ENCODE measurements at places on chromosomes 2 and 18.

DNA sequence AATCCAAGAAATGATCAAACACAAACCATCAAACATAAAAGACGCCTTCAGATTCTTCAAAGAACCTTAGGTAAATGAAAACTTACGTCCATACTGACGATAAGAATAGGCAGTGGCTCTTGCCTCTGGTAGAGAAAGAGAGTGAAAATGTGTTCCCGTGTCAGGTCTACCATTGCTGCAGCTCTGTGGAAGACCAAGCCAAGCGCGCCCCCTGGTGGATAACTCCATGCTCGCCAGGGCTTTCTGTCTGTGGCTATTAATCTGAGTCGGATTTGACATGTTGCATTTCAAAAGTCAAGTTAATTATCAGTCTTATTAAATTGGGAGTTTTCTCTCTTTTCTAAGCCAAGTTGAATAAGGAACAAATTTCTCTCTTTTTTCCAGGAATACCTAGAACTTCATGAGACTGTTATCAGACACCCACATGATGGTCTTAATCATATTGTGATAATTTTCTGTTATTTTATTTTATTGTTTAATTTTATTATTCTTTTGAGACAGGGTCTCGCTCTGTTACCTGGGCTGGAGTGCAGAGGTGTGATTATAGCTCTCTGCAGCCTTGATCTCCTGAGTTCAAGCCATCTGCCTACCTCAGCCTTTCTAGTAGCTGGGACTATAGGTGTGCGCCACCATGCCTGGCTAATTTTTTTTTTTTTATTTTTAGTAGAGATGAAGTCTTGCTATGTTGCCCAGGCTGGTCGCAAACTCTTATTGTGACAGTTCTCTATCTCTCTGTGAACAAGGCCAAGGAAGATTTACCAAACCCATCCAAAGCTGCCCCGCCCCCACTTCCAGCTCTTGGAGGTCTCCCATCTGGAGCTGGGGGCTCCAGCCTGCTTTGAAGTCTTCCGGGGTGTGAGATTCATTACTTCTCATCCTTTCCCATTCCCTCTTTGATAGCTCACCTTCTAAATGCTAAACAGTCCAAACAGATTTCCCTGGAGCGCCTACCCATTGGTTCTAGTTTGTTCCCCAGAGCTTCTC is 15.8 kb upstream of the ZAP70 start:
- peak; percentile 47 for DNase-seq

GRCh38 chr18:10032331-10033015 is 118.7 kb downstream of the VAPA start:
- DNase-seq = no peak

DNA sequence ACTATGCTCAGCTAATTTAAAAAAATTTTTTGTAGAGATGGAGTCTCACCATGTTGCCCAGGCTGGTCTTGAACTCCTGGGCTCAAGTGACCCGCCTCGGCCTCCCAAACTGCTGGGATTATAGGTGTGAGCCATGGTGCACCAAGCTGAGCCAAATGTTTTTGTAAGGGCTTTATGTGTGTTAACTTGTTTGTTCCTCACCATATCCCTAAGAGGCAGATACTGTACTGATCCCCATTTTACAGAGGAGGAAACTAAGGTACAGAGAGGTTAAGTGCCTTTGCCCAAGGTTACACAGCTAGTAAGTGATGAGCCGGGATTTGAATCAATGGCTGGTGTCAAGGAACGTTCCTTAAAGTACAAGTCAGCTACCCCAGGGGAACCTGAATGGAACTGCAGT is 85.3 kb upstream of the KLF7 start:
- DNase-seq = no peak

- DNase-seq = no peak
Measured at GRCh38 chr2:101311696-101312017, 3.2 kb upstream of the RNF149 start.

GRCh38 chr2:9639000-9639602 is 8.3 kb upstream of the YWHAQ start:
- no peak for DNase-seq

DNA sequence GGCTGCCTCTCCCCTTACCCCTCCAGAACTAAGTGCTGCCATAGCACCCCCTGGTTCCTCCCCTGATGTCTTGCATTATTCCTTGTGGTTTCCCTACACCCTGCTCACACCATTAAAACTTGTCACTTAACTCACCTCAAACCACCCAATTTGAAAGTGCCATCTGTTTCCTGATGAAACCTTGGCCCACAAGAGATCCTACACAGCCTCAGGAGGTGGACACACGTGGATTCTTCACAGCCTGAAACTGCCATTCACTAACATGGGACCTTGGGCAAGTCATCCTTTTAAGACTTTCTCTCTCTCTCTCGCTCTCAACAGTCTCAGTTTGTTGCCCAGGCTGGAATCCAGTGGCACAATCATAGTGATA is 27.5 kb upstream of the FAM124B start:
- no peak for DNase-seq

- no peak for DNase-seq
Measured at GRCh38 chr18:63074981-63075404, 244.6 kb downstream of the BCL2 start.

- no peak for DNase-seq
Measured at GRCh38 chr2:133194362-133194655, 374.0 kb downstream of the NCKAP5 start.

DNA sequence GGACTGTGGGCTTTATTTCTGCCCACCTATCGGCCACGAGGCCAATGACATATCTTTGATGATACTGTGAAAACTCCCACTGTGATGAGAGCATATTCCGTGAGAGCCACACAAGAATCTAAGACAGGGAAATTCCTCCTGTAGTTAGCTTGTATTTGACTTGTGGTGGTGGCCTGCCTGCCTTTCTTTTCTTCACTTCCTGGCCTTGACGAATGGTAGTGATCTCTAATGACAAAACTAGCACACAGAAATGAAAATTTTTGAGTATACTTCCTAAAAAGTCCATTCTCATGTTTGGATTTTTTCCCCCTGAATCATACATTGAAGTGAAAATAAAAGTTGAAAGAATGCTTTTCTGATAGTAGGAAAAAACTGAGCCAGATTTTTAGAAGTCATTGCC is 94.4 kb downstream of the MGAT5 start:
- no peak for DNase-seq

- DNase-seq = no peak
Measured at GRCh38 chr2:53217250-53217649, 550.4 kb upstream of the CHAC2 start.

- DNase-seq = no peak
Measured at GRCh38 chr2:32277363-32277673, 386 bp upstream of the YIPF4 start.

DNA sequence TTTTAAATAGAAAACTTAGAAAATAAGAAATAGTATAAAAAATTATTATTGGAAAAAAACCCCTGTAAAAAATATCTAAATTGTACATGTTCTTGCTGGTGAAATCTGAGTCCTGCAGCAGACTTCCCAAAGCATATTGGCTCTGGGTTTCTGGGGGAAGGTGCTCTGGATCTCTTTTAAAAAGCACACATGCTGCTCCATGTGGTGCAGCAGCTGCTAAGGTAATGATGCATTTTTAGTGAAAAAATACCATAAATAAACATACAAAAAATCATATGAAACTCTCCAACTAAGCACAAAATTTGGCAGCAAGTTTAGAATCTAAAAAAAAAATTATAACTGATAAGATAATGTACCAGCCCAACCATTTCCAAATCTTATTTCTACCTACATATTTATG is 216.5 kb downstream of the GPD2 start:
- DNase-seq = no peak

DNA sequence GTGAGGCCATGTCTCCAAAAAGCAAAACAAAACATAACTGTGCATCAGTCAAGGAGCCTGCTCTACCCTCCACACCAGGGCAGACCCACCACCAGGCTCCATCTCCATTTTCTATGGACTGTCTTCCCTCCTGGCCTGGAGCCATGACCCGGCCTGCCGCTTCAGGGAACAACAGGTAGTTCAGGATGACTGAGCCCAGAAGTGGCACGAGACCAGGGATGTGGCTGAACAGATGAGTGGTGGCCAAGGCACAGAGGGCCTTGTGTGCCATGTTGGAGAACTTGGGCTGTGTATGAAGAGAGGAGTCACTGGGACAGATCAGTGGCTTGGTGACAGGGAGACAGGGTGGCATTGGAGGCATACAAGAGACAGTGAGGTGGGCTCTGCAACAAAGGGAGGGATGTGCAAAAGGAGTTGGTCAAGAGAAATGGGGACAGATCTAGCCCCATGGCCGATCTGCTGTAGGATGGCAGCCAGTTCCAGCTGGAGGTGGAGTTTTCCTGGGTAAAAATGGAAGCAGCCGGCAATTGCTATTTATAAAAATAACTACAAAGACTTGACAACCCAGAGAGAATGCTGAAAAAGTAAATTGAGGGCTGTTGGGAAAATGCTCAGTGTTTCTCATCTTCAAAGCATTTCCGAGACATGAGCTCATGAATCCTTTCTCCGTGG is 35.0 kb downstream of the TMEM177 start:
- DNase-seq = peak; percentile 6

DNA sequence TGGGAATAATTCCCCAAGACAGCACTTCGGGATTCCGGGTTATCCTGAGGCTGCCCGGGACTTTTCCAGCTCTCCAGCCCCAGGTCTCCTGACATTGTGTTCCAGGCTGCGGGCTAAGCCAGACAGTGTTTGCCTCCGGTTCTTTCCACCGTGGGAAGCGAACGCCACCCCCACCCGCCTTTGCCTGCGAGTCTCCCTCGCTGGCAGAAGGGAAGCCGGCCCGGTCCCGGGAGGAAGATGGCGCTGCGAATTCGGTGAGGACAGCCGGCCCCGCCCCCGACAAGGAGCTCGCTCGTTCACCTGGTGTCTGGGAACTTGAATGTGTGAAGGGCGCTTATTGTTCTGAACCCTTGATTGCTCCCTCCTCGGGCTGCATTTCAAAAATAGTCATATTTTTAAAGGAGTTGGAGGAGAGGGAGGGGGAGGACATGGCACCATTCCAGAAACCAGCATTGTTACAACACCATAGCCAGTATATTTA is 2.9 kb downstream of the LRATD1 start:
- DNase-seq = peak; percentile 51

GRCh38 chr2:140990416-140990815 is 1140.4 kb downstream of the LRP1B start:
- DNase-seq = peak; percentile 64

- no peak for DNase-seq
Measured at GRCh38 chr2:240392948-240393830, 42.3 kb upstream of the GPC1 start.

GRCh38 chr2:169806586-169806985 is 7.9 kb downstream of the SSB start:
- DNase-seq = no peak

GRCh38 chr2:135825550-135826176 is 11.3 kb downstream of the LCT start:
- no peak for DNase-seq

DNA sequence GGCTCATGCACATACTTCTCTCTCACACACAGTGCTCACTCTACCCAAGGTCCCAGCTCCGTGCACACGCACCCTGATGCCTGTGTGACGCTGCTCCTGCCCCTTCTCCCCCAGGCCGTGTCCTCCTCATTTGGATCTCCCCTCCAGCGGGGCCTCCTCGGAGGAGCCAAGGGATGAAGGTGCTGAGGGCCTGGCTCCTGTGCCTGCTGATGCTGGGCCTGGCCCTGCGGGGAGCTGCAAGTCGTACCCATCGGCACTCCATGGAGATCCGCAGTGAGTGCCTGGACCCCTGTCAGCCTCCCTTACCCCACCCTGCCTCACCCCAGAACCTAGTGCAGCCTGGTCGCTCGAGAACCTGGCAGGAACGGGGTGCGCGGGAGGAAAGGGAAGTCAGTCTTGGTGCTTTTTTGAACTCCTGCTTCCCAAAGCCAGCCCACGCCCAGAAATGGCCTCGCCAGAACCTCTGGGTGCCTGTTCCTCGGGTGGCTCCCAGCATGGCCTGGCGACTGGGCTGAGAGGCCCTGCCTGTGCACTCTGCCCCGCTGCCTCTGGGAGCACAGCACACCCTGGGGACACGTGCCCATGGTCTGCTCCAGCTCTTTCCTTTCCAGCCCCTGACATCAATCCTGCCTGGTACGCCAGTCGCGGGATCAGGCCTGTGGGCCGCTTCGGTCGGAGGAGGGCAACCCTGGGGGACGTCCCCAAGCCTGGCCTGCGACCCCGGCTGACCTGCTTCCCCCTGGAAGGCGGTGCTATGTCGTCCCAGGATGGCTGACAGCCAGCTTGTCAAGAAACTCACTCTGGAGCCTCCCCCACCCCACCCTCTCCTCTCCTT is at the start of gene PRLH:
TSS of gene PRLH (plus strand) at position 174 of the 835 bp plus-strand sequence. CDS start at position 174, 0 bp downstream.
- DNase-seq = no peak

DNA sequence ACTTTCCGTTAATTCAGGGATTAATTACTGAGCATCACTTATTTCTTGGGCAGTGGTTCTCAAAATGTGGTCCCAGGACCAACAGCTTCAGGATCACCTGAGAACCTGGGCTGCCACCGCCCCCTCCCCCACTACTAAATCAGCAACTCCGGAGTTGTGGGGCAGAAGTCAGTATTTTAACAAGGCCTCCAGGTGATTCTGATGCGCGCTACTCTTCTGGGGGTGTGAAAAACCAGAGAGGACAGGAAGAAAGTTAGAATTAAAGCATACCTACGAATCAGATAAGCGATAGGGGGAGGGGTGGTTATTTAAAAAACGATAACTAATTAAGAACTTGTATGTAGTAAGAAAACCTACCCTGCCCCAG is 319 bp downstream of the ZSCAN30 start:
- DNase-seq = no peak

DNA sequence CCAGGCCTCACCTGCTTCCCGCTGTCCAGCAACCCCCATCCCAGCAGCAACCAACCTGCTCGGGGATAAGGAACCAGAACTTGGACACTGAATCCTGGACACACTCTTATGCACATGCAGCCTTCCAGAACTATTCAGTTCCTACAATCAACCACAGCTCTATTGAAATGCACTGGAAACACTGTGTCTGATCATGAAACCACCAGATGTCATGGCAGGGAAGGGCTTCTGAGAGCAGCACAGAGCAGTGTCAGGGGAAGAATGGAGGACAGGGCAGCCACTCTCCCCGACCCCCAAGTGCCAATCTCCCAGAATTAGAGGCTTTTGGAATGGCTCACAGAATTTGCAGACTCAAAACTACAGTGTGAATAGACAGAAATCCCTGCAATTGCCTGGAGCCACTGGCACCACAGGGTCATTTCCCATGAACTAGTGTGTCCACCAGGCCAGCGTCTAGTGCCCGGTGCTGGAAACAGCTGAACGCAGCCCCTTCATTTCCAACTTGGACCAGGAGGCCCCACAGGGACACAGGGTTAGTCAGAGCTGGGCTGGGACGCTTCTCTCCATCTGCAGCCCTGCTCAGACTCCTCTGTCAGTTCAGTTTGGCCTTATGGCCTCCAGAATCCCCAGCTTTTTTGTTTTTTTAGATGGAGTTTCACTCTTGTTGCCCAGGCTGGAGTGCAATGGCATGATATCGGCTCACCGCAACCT is 25.5 kb downstream of the MRPL35 start:
- no peak for DNase-seq

DNA sequence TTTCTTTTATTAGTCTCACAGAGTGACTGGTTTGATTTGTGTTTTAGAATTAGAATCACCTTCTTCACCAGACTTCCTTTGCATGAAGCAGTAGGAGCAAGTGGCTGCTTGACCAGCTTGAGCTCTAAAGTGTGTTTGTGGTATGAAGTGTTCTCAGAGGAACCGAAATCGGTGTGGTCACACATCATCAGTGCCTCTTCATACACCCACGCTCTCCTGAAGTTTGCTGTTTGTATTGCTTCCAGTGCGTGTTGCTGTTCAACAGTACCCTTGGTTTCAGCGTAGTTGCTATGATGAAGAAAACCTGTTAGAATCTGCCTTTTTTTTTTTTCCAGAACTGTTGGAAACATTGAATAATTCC is 77.9 kb downstream of the LIMS1 start:
- DNase-seq = no peak

Data from fibroblast of skin of left quadriceps (primary cell).